ENCODE measurements at places on chromosomes 7 and 10. TPM values are rescaled to one million over a fixed set of nuclear protein-coding genes. Genes with fewer than 3 reads are reported as not detected.

The STAG3 gene
- 9.0 TPM for total RNA-seq

The CPA4 gene
- 495 TPM for total RNA-seq

The PNPLA8 gene
- total RNA-seq: 40.7 TPM

The GNG11 gene
- 27.9 TPM for total RNA-seq

The NPY gene
- total RNA-seq: not detected

The MRM2 gene
- 62.2 TPM for total RNA-seq

The ATG9B gene
- total RNA-seq: not detected

The POLL gene
- total RNA-seq: 11.6 TPM

The ATP6V0A4 gene
- total RNA-seq: 1.5 TPM

Data from A172 (cell line).